T47D (cell line): ENCODE measurements at places on chromosomes 6 and 20.

- DNase-seq: no peak
Measured at GRCh38 chr6:150087336-150087735, 18.4 kb upstream of the ULBP3 start.

DNA sequence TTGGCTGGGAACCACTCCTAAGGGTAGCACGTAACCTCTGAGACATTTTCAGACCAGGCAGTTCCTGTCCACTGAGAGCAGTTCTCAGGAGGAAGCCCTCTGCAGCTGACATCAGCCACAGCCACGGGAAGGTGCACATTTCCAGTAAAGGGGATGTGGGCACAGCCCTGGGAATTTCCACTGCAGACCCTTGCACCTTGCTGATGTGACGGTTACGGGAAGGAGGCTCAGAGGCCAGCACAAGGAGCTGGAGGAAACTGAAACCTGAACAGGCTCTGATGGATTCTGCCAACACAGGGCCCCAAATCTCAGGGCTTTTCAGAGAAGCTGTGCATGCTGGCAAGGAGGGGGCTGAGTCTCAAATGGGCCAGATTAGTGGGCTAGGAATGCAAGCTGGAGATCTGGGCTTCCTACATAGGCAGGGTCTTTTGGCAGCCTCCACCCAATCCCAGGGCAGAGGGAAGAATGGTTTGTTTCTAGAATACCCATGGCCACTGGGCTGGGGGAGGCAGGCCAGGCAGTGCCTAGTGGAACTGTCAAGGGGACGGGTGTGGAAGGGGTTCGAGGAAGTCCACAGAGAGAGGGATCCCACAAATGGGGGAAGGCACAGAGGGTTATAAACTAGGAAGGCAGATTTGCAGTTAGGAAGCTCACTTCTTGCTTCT, 14.2 kb downstream of the EBF4 start:
- no peak for DNase-seq

DNA sequence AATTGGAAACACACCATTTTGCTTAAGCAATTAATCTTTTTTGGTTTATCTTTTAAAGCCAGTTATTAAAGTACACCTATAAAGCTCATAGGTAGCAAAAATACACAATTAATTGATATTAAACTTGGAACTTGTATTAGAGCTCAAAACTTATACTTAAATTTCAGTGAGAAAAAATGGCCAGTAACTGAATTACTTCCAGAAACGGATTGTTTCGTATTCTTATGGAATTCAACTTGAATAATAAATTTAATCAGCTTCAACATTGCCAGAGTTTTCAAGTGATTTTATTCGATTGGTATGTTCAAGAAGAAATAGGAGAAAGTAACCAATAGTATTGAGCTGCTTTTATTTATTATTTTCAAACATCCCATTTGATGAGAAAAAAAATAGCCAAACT, 112.7 kb upstream of the PDE10A start:
- no peak for DNase-seq

GRCh38 chr6:1595271-1596087, 14.2 kb upstream of the FOXC1 start:
- no peak for DNase-seq

- DNase-seq: peak; percentile 25
Measured at GRCh38 chr20:24106801-24107445, 118.3 kb upstream of the GGTLC1 start.

GRCh38 chr20:35284267-35284991, at the start of gene EIF6:
Gene EIF6, minus strand, starts transcription at chr20:35284772. Its CDS starts 285 bp downstream, at chr20:35284487.
- peak; percentile 93 for DNase-seq

- no peak for DNase-seq
Measured at GRCh38 chr20:46787991-46788762, 78.7 kb downstream of the SLC2A10 start.

DNA sequence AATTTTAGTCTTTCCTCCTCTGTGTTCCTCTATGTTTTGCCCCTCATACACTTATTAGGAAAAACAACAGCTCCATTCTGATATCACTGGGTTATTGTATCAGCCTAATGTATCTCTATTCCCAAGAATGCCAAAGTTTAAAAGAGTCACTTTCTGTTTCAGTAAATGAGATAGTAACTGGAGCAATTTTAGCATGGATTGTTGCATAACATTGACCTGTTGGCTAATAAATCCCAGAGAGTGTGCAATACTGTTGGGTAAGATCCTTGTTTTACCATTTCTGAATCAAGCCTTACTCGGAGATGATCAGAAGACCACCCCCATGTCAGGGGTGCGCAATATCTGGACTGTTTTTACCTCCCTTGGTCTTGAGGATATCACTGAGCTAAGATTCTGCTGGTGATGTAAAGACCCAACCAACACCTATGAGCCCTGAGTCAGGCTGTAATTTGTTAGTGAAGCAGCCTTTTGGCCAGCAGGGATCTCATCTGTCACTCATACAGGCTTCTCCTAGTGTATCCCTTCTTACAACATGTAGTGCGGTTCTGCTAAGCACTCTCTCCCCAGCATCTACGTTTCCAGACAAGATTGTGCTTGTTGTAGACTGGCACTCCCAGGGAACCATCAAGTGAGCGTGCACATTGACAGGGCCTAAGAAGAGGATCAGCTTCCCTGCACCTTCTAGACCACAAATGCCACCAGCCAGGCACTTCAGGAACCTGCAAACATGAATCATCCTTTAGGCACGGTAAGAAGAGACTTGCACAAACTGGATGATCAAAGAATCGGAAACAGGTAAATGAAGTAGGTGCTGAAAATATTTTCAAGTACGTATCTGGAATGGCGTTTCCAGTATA, 11.5 kb upstream of the IPCEF1 start:
- no peak for DNase-seq

DNA sequence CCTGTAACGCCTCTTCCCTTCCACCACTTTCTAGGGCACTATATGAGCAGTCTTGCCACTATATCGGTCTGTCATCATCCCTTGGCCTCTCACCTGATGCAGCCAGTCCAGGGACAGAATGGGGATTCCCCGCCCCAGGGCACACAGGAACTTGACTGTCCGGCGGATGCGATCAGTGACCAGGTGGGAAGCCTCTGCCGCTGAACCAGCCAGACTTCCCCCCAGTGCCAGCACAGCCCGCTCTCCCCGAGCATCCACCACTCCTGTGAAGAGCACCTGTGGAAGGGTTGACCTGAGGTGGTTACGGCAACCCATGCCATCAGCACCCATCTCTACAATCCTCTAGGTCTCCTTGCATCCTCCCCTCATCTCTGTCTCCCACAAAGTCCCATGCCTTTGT, 12.2 kb upstream of the NRM start:
- DNase-seq: no peak
